Colonic mucosa (tissue), 4 donors: ENCODE measurements at places on chromosomes 4 and X. TPM values are rescaled to one million over a fixed set of nuclear protein-coding genes. Genes with fewer than 3 reads are reported as not detected.

Gene BEND2
- total RNA-seq, result not detected

Gene CCNA2
- total RNA-seq, result 62.8 TPM

Gene HCCS
- total RNA-seq, result 43.7 TPM

Gene CT45A5
- not detected for total RNA-seq

- no peak overlapping the region for H3K27ac ChIP-seq
- H3K4me3 ChIP-seq, result no peak overlapping the region
- no peaks in the 10 kb centered on the region for H3K36me3 ChIP-seq
- no peaks in the 10 kb centered on the region for H3K27me3 ChIP-seq
- peaks cover 5% of the 10 kb centered on the region for H3K4me1 ChIP-seq
These were observed 13.4 kb downstream of the KLF3 start for GRCh38 chr4:38677441-38677840.

GRCh38 chr4:146330392-146330791 lies 116.1 kb downstream of the REELD1 start:
- H3K4me3 ChIP-seq, result no peak overlapping the region
- no peak overlapping the region for H3K27ac ChIP-seq
- no peaks in the 10 kb centered on the region for H3K36me3 ChIP-seq
- H3K27me3 ChIP-seq, result no peaks in the 10 kb centered on the region

DNA sequence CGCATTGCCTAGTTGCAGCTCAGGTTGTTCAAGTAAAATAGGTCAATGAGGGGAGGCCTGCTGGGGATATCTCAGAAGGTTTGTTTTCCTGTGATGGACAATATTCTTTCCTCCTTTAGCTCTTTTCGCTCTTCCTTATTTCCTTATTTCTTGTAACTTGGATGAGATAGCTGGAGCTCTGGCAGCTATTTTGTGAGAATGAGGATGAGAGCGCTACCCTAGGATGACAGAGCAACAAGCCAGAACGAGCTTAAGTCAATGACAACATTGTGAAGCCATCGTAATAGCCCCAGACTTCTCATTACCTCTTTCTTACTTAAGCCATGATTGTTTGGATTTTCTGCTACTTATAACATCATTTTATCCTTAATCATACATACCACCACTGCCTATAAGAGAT lies 124.3 kb upstream of the GATB start:
- H3K4me3 ChIP-seq, result no peak overlapping the region
- no peak for DNase-seq
- no peaks in the 10 kb centered on the region for H3K4me1 ChIP-seq
- no peak overlapping the region for H3K27ac ChIP-seq
- no peaks in the 10 kb centered on the region for H3K27me3 ChIP-seq

- no peak overlapping the region for H3K4me3 ChIP-seq
- H3K27ac ChIP-seq, result no peak overlapping the region
- no peaks in the 10 kb centered on the region for H3K4me1 ChIP-seq
These were observed 110.2 kb upstream of the ADRA2C start for GRCh38 chr4:3655963-3656362.

GRCh38 chr4:2372488-2373030 lies 45.9 kb downstream of the ZFYVE28 start:
- no peaks in the 10 kb centered on the region for H3K36me3 ChIP-seq
- H3K4me1 ChIP-seq, result no peaks in the 10 kb centered on the region
- H3K27me3 ChIP-seq, result no peaks in the 10 kb centered on the region
- H3K27ac ChIP-seq, result no peak overlapping the region
- DNase-seq, result no peak
- H3K4me3 ChIP-seq, result no peak overlapping the region
